ENCODE measurements at places on chromosomes 2 and 18.

DNA sequence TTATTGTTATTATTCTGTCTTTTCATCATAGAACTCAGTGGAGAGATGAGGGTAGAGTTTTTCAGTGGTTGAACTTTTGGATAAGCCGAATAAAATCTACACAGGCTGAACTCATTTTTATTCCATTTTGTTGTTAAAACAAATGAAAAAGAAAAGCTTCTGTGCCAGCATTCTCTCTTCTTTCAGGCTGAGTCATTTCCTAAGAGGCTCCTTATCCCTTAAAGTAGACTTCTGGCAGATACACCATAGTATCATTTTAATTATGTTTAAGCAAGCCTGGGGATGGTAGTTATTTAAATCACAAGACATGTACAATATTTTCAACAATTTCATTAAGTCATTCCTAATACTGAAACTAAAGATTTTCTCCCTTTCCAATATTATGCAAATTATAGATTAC, 1364.0 kb upstream of the NRXN1 start:
- DNase-seq: no peak

DNA sequence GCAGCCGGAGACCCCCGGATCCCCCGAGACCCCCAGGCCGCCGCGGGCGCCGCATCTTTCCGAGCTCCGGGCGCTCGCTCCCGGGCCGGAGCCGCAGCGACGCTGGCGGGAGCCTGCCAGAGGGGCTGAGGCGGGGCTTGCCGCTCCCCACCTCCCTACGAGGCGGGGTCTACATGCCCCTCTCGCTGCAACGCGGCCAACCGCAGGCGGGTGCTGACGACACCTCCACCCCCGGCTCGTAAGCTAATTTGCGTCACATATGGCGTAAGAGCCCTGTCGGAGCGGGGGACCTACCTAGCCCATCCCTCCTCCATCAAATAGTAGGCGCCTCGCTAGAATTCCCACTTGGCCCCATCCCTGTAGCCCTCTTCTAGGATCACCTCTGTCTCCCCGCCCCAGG, at the start of gene PTPRN:
PTPRN (minus strand) TSS at position 124 of the 400 bp plus-strand sequence; CDS start at position 55, 69 bp downstream.
- DNase-seq: no peak

- DNase-seq: no peak
Observed at GRCh38 chr2:9243357-9243756, 36.7 kb downstream of the ASAP2 start.

- no peak for DNase-seq
Observed at GRCh38 chr2:159349674-159350299, 63.3 kb upstream of the WDSUB1 start.

DNA sequence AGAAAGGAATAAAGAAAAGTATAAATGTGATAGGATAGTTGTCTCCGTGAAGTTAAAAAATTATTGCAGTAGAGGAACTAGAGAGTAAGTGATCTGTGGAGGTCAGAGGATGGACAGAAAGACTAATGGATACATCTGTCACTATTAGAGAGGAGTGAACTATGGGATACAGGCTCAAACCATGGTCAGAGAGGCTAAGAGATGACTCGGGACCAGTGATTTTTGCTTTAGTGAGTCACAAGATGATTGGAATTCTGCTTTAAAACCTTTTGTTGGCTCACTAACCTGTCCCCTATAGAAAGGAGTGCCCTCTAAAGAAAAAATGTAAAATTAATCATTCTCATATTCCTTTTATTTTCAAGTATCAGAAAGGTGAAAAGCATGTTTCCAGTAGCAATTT, 30.3 kb downstream of the ALMS1 start:
- DNase-seq: no peak

- no peak for DNase-seq
Observed at GRCh38 chr2:73134471-73134870, 21.7 kb upstream of the RAB11FIP5 start.

- no peak for DNase-seq
Observed at GRCh38 chr2:60095202-60095815, 458.1 kb downstream of the BCL11A start.

- no peak for DNase-seq
Observed at GRCh38 chr2:238997684-238998083, 149.8 kb downstream of the TWIST2 start.

DNA sequence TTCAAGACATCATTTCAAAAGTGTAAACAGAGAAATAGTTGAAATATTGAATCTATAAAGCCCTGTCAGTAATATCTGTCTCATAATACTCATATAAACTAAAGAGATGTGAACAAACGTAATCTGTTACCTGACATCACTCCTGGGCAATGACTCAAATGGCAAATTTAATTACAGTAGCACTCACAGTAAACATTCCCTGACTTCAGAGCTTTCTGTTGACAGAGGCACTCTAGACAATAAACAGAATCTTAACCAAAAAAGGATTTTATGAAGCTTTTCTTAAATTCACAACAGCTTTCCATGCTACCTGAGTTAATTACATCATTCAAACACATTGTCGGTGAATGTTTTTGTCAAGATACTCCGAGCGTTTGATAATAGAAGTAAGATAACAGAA, 128.1 kb upstream of the PDE1A start:
- DNase-seq: no peak

- DNase-seq: no peak
Observed at GRCh38 chr2:45173513-45173912, 164.3 kb upstream of the SIX2 start.

DNA sequence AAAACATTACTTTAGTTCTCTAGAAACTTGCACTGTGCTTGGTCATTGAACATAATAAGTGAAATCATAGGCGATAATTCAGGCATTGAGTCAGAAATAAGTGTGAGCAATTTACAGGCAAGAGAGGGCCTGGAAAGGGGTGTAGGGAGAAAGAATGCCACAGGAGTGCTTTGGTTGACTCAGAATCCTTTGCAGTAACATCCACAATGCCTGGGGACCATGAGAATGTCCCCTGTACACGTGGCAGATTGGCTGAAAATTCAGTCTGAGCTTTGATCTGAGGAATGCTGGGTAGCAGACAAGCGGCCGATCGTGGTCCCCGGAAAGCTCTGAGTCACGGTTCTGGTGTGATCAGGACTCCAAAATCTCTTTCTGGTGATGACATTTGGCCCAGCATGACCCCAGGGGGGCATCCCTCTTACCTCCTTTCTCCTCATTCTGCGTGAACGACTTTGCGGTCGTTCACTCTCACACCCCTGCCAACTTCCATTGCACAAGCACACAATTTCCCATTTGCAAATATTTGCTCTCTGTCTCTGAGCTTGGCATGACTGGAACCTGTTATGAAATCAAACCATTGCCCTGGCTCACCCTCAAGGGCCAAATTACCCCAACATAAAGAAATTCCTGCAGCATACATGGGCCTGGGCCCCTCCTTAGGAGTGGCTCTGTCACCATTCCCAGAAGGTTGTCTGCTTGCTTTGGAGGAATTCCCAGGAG, 305.0 kb upstream of the EPAS1 start:
- no peak for DNase-seq

DNA sequence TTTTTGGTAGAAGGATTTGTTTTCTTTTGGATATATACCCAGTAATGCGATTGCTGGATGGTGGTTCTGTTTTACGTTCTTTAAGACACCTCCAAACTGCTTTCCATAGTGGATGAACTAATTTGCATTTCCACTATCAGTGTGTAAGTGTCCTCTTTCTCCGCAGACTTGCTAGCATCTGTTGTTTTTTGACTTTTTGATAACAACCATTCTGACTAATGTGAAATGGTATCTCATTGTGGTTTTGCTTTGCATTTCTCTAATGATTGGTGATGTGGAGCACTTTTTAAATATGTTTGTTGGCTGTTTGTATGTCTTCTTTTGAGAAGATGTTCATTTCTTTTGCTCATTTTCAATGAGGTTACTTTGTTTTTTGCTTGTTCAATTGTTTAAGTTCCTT, 260.9 kb upstream of the CWC22 start:
- no peak for DNase-seq

DNA sequence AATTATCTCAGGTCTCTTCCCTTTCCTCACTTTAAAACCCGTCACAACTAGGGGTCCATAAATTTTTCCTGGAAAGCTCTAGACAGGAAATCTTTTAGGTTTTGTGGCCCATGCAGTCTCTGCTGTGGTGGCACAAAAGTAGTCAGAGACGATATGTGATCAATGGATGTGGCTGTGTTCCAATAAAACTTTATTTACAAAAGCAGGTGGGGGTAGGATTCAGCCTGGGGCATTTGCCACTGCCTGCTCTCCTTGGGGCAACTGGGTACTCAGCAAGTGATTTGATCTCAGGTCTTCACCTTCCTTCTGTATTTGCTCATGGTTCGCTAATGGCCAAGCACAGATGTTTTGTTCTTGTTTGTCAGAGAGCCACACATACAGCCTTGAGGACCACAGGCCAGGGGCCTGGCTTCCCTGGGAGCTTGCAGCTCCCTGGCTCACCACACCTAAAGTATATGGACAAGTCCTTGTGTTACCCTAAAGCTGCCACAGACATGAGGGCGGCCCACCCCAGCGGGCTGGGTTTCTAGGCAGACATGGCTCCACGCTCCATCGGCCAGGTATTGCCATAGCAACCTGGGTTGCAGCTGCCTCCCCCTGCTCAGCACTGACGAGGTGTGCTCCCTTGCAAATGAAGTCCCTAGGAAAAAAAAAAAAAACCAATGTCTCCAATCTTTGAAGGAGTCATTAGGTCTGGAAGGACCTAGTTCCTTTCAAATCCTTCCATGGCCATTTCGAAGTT, 89.7 kb upstream of the YWHAQ start:
- no peak for DNase-seq

DNA sequence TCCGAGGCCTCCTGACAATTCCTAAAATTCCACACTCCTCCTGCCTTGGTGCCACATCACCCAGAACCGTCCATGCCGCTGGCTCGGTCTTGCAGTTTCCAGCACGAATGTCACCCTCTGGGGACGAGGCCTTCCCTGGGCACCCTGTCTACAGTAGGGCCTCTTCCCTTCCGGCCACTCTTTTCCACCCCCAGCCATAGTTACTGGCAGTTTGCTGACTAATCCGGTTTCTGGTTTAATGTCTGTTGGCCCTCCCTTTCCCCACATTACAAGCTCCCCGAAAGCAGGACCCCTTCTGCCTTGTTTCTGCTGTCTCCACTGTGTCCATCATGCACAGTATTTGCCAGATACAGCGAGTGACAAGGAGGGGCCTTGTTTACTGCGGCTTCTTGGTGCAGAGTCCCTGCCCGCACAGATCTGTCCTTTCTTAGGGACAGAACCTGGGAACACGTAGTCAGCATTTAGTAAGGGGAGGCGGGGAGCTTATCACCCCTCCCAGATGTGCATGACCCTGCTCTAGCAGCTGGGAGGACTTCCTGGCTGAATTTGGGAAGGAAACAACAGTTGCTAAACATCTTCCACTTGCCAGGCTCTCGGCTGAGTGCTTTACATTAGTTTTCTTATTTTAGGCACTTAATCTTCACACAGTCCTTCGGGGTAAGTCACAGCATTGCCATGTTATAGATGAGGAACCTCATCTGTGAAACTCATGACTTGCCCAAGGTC, 23.6 kb upstream of the CATIP start:
- DNase-seq: no peak

- no peak for DNase-seq
Observed at GRCh38 chr2:85785027-85785822, 31.4 kb downstream of the ATOH8 start.

- no peak for DNase-seq
Observed at GRCh38 chr2:64663402-64663801, 9.7 kb upstream of the SERTAD2 start.
